ENCODE measurements at places on chromosomes 11 and 22.

DNA sequence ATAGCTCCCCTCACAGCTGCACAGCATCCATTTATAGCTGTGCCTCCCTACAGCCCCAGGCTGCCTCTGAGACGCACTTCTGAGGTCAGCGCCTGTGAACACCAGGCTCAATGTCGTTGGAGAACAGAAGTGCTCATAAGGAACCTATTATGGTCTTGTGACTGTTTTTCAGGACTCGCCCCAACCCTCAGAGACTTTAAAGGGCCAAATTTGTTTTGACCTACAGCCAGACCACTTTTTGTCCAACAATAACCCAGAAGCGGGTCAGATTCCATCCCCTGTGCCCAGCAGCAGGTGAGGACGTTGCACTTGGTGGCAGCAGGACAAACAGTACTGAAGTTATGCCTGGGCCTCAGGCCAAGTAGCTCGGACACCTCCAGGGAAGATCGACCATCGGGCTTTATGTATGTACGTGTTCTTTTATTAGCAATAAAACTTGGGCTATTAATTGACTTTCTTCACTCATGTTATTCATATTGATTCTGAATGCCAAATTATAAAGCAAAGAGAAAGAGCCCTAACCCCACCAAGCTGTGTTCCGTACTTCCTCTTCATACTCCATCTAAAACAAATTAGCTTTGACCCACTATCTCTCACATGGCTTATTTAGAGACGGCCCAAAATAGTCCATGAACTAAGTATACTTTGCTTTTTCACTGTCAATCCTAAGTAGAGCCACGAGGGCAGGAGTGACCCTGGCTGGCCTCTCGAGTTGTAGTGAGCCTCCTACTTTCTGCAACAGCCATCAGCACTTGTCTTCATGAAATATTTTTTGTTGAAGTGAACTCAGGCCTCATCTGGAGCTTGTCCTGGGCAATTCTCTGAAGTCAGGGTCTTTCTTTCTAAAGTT is 92.3 kb upstream of the PAX6 start:
- no peak for DNase-seq

DNA sequence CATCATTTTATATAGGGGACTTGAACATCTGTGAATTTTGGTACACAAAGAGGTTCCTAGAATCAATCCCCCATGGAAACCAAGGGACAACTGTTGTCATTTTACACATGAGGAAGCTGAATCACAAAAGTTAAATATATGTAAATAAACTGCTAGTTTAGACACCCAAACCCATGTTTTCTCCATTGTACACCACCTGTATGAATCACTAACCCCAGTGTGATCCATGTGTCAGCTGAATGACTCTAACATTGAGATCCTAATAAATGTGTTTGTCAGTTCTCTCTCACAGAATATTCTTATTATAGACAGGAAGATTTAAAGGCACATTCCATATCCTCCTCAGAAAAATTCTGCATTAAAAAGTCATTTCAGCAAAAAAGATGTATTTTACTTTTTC is 83.3 kb downstream of the ATG16L2 start:
- DNase-seq = no peak

DNA sequence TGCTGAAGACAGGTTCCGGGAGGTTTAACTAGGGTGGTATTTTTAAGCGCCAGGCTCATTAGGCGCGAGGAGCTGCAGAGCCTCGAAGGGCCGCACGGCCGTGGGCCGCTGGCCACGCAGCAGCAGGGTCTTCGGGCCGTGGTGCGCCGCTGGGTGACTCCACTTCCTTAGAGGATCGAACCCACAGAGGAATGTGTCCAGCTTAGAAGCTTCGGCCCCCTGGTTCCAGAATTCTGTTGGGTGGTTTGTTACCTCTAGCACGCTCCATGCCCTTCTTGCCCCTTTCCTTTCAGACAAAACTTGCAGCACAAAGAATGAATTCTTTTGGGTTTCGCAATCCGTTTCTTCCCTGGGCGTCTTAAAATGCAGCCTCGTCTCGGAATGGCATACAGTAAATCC is 773 bp upstream of the PATL1 start:
- no peak for DNase-seq

GRCh38 chr22:25677631-25678030 is 64.4 kb upstream of the MYO18B start:
- DNase-seq = no peak

GRCh38 chr11:31845331-31845730 is 34.2 kb upstream of the PAX6 start:
- DNase-seq = no peak

GRCh38 chr22:26570864-26571525 is 18.9 kb downstream of the TPST2 start:
- no peak for DNase-seq

- no peak for DNase-seq
Observed at GRCh38 chr11:13053255-13053917, 44.3 kb downstream of the RASSF10 start.

DNA sequence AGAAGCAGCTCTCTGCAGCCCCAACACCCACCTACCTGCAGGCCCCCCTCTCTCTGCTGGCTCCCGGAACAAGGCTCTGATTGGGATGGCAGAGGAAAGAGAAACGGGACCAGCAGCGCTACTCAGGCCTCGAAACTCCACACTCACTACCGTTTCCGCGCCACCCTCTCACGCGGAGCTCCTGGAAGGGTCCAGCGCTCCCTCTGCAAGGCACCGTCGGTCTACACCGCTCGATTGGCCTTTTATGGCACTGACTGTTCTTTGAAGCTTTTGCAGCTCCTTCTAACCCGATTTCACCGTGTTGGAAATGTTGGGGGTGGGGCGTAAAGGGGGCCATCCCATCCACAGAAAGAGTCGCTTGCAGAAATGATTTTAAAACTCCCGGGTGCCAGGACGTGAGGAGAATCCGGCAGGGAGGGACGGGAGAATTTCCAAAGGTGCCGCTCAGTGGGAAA is 323 bp upstream of the PANX1 start:
- no peak for DNase-seq

- no peak for DNase-seq
Observed at GRCh38 chr11:46451759-46452158, 60.2 kb upstream of the CHRM4 start.

GRCh38 chr22:47850644-47851151 is 1088.2 kb downstream of the TBC1D22A start:
- DNase-seq = no peak

DNA sequence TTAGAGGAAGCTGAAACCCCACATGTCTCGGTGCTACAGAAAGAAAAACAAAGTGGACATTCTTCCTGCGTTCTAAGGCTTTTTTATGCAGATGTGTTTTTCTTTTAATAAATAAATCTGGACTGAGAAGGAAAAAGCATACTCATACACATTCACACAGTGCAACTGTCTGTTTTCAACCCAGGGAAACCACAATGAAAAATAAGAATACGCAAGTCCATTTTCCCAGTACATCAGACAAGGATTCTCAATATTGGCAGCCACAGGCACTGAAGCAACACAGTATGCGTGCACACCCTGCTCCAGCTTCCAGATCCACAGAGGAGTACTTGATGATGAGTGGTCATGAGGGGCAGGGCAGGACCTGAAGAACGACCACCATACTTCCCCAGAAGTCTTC is 86.9 kb downstream of the ETS1 start:
- no peak for DNase-seq
